ENCODE measurements at places on chromosomes 5 and 9. TPM values are rescaled to one million over a fixed set of nuclear protein-coding genes. Genes with fewer than 3 reads are reported as not detected.

GRCh38 chr9:86731511-86732063 lies 215.7 kb downstream of the GAS1 start:
- no peaks in the 10 kb centered on the region for H3K27me3 ChIP-seq
- H3K4me1 ChIP-seq: no peaks in the 10 kb centered on the region
- H3K36me3 ChIP-seq: no peaks in the 10 kb centered on the region
- no peak for DNase-seq
- H3K27ac ChIP-seq: no peak overlapping the region

Gene NKD2
- polyA plus RNA-seq: 7.9 TPM

GRCh38 chr5:14364096-14364495 lies 217.5 kb upstream of the OTULINL start:
- peaks cover 5% of the 10 kb centered on the region for H3K36me3 ChIP-seq
- no peak for DNase-seq
- no peak overlapping the region for H3K27ac ChIP-seq
- no peaks in the 10 kb centered on the region for H3K27me3 ChIP-seq
- no peak overlapping the region for H3K4me3 ChIP-seq

GRCh38 chr9:6907772-6908381 lies 150.1 kb downstream of the KDM4C start:
- DNase-seq: peak; percentile 69
- no peaks in the 10 kb centered on the region for H3K27me3 ChIP-seq
- peak overlapping the region; percentile 30 for H3K27ac ChIP-seq
- H3K4me3 ChIP-seq: no peak overlapping the region
- no peaks in the 10 kb centered on the region for H3K36me3 ChIP-seq
- peaks cover 25% of the 10 kb centered on the region for H3K4me1 ChIP-seq

Gene KLHL3
- 8.6 TPM for polyA plus RNA-seq

DNA sequence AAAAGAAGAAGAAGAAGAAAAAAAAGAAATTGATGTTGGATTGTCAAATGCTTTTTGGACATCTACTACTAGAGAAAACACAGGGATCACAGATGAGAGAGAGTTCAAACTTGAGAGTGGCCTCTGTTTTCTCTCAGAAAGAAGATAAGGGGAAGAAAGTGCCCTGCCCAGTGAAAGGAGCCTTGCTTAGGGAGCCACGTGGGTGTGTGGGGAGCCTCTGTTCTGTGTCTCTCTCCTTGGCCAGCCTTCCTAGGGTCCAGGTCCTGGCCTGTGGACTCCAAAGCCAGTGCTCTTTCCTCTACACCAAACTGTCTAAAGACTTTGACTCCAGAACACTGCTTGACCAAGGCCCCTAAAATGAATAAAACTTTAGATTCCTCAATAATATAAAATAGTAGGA lies 22.0 kb upstream of the COL15A1 start:
- no peak overlapping the region for H3K4me3 ChIP-seq
- H3K27ac ChIP-seq: no peak overlapping the region
- H3K4me1 ChIP-seq: peaks cover 4% of the 10 kb centered on the region
- H3K27me3 ChIP-seq: no peaks in the 10 kb centered on the region
- no peaks in the 10 kb centered on the region for H3K36me3 ChIP-seq

DNA sequence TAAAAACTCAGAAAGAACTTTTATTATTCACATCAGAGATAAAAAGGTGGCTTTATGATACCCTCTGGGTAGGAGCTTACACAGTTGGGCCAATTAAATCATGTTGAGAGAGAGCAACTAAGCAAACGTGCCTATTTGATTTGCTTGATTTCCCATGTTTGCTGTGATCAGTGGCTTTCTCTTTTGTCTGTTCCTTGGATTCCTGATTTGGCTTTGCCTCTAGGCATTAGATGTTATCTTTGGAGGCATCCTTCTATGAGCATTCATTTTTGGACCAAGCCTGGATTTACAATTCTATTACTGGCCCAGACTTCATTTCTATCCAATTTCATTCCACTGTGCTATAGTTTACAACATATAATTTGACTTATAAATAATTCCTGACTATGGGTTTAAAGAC lies 35.9 kb downstream of the VCAN start:
- DNase-seq: no peak
- H3K4me3 ChIP-seq: no peak overlapping the region
- H3K27me3 ChIP-seq: no peaks in the 10 kb centered on the region
- H3K4me1 ChIP-seq: no peaks in the 10 kb centered on the region

Gene FABP6
- not detected for polyA plus RNA-seq
